ENCODE measurements at places on chromosomes 2 and 18. TPM values are rescaled to one million over a fixed set of nuclear protein-coding genes. Genes with fewer than 3 reads are reported as not detected.

DNA sequence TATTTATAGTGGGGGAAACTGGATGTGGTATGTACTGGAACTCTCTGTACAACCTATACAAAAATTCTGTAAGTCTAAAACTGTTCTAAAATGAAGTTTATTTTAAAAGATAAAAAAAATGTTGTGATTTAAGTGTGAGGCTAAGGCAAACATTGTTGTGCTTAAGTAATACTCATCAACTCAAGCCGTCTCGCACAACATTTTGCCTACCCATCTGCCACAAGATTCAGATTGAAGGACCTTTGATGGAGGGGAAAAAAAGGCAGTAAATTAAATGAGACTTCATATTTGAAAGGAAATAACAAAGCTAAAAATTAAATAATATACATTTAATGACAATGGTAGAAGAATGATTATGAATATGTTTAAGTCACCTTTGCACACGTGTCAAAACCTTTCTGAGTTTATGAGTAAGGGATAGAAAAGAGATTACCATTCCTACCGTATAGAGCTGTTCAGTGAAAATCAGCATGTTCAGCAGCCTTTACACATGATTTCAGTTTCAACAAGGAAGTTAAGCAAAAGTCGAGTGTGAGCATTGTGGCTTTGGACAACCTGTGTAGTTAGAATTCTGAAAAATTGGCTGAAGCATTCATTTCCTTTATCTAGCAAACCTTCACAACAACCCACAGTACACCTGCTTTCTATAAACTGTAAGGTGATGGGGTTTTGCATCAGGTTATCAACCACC lies 499.3 kb downstream of the IRS1 start:
- DNase-seq = no peak

DNA sequence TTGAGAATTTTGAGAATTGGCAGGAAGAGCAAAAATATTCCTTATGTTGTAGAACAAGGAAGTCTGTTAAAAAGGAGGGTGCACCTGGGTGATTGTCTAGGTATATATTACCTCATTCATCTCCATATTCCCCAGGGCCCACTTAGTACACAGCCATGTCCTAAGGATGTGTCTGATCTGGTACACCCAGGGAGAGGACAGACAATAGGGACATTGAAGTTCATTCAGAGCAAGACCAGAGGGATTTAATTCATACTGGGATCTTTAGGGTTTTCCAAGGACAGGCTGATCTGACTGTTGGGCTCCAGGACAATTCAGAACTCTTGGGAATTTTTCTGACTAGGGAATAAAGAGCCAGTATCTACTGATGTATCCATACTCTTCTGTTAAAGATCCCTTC lies 112.1 kb downstream of the PHLPP1 start:
- DNase-seq = no peak

DNA sequence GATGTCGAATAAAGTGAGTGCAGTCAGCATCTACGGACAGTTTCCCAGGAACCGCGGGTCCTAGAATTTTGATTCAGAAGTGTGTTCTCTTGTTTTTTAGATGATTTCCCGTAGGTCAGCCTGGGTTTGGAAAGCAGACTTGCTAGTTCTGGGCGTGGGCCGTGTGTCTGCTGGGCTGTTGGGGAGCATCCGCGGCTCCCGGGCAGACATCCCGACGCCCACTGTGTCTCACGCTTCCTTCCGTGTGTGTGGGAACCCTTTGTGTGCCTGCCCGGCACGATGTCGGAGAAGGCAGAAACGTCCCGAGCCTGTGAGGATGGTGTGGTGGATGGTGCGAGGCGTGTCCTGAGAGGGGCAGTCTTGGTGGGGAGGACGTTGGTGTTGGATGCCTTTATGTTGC lies 18.4 kb downstream of the CTDP1 start:
- no peak for DNase-seq

Gene MFSD6
- total RNA-seq = 47.5 TPM

Gene VWC2L
- not detected for total RNA-seq
